ENCODE measurements at places on chromosomes 12 and 14.

DNA sequence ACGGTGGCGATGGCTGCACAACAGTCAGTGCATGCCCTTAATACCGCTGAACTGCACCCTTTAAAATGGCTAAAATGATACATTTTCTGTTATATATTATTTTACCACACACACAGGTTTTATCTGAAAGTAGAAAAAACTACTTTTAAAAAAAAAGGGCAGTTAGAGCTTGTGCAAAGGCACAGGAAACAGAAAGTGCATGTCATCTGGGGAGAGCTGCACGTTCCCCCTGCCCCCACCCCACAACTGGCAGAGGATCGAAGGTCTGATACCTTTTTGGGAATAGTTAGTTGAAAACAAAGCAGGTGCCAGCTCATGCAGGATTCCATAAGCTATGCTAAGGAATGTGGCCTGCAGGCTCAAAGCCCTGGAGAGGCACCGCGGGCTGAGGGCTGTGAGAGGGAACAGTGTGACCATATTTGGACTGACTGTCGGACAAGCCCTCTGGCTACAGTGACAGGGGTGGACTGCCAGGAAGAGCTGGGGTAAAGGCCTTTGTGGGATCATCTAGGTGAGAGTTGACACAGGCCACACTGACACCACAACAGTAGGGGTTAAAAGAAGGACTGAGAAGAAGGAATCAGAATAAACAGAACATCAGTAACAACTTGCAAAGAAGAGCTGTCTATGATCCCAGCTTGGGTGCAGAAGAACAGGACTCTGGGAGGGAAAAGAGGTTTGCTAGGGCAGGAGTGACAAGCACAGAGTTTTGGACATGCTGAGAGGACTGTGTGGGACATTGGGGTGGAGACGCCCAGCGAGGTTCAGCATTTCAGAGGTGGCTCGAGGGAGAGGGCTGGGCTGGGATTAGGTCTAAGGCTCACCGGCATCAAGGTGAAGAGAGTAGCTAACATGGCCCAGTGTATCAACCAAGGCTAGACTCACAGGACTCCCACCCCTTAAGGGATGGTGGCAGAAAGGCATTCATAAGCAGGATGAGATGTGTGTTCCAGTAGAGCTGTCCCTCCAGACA lies 54.6 kb downstream of the ACTN1 start:
- peak; percentile 62 for DNase-seq

DNA sequence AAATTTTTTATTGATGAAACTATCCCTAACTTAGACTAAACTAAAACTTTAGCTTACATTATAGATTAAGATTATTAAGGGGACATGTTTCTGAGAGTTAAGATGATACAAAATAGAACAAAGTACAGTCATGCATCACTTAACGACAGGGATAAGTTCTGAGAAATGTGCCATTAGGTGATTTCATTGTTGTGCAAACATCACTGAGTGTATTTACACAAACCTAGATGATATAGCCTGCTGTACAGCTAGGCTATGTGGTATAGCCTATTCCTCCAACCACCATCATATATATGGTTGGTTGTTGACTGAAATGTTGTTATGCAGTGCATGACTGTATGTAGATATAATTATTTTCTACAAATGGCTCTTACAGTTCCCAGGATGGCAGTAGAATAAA lies 46.5 kb downstream of the ATP6V1D start:
- DNase-seq = no peak

- DNase-seq = peak; percentile 67
Observed at GRCh38 chr12:12786706-12787601, 1.5 kb downstream of the APOLD1 start.

DNA sequence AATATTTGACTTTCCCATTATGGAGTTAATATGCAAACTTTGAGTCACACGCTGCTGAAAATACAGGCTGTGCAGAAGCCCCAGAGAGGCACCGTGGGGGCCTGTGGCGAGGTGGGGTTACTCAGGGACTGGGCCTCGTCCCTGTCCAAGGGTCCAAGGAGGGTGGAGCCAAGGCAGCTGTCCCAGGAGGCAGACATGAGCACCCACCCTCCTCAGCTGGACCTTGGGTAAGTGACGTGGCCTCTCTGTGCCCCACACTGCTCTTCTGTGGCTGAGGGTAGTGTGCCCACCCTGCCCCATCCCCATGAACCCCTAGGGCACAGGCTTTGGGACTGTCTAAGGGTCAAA lies 39.4 kb downstream of the FAM222A start:
- no peak for DNase-seq

DNA sequence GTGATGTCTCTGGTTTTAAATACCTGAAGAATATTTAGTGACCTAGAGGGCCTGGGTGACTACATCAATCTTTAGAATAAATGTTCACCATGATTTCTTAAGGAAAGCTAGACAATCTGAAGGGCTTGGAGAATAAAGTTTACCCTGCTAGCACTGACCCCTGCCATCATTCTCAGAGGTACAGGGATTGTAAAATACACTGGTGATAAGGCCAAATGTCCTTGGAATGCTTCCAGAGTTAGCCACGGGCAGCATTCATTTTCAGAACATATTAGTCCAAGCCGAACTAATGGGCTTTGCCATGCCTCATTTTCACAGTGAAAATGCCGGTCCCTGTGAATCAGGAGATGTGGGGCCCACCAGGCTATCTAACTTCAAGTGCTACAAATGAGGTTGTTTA lies 1381.7 kb upstream of the SEL1L start:
- DNase-seq = no peak

DNA sequence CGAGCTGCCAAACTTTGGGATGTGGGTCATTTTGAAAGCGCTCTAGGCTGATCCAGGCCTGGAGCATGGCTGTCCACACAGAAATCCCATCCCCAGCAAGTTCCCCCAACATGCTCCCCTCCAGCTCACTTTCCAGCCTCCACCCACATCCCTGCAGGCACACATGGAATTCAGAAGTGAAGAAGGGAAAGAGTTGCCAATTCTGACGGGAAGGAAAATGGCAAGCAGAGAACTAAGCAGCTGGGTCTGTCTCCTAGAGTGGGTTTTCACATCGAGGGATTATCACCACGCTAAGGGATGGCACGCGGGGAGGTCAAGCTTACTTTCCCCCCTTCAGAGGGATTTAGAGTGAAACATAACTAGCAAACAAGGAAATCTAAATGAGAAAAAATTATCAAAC lies 142.3 kb downstream of the RIMBP2 start:
- DNase-seq = no peak

- DNase-seq = peak; percentile 89
Observed at GRCh38 chr12:65590318-65590717, 234.0 kb upstream of the HMGA2 start.

DNA sequence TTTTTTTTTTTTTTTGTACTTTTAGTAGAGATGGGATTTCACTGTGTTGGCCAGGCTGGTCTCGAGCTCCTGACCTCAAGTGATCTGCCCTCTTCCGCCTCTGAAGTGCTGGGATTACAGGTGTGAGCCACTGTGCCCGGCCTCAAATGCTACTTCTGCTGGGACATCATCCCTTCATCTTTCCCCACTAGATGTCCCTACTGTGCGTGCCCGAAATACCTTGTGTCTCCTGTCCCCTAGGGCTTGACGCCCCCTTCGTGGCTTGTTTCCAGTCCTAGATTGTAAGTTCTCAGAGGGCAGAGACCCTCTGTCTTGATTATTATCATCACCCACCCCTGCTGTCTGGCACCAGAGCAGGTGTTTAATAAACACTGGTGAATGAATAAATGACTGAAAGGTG lies 14.9 kb downstream of the CCDC63 start:
- DNase-seq = no peak

- no peak for DNase-seq
Observed at GRCh38 chr14:20848955-20849570, 42.1 kb upstream of the RNASE3 start.

- no peak for DNase-seq
Observed at GRCh38 chr12:64232196-64232595, 10.1 kb upstream of the KICS2 start.

DNA sequence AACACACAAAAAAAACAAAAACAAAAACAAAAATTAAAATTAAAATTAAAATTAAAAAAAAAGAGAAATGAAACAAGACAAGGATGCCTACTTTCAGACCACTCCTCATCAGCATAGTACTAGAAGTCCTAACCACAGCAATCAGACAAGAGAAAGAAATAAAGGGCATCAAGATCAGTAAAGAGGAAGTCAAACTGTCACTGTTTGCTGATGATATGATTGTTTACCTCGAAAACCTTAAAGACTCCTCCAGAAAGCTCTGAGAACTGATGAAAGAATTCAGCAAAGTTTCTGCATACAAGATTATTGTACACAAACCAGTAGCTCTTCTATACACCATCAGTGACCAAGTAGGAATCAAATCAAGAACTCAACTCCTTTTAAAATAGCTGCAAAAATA lies 29.2 kb downstream of the ALG10 start:
- DNase-seq = no peak

DNA sequence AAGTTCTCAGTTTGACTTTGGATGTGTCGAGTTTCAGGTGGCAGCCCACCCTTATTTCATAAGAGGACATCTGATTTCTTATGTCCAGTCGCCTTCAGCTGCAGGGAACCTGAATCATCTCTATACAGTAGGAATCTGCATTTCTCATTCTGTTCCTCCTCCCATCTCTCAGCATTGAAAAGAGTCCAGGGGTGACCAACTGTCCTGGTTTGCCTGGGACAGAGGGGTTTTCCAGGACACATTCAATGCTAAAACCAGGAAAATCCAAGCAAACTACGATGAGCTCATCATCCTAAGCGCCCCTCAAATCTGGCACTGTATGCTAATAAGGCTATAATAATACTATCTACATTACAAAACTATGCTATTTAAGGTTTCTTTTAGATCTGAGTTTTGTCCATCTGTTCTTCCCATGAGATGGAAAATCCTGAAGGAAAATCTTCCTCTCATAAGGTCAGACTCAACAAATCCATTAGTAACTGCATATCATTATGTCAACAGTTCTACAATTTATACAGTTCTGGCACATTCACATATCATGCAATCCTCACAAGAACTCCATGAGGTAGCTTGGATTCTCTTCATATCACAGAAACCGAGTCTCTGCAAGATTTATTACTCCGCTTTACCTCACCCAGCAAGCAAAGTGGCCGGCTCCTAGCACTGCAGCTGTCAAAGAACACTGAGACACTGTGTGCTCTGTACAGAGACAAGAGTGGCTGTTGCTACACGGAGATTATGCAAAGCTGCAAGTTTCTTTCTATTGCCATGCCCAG lies 15.6 kb upstream of the CALM1 start:
- peak; percentile 29 for DNase-seq

GRCh38 chr12:121364683-121365121 lies 12.5 kb upstream of the ANAPC5 start:
- no peak for DNase-seq

DNA sequence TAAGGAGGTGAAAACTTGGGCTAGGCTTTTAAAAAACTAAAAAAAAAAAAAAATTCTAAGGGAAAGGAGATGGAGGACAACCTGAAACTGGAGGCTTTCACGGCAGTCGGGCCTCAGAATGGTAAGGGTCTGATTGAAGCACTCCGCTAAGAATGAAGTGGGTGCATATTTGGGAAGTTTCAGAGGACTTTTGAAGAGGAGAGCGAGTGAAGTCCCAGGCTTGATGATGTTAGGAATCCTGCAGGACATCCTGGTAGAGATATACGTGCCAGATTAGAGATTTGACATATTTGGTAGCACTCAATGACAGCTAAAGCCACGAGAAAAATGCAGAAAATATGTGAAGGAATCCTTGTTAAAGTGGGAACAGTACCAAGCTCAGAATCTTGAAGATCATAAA lies 186.2 kb downstream of the SNAPC1 start:
- DNase-seq = no peak

DNA sequence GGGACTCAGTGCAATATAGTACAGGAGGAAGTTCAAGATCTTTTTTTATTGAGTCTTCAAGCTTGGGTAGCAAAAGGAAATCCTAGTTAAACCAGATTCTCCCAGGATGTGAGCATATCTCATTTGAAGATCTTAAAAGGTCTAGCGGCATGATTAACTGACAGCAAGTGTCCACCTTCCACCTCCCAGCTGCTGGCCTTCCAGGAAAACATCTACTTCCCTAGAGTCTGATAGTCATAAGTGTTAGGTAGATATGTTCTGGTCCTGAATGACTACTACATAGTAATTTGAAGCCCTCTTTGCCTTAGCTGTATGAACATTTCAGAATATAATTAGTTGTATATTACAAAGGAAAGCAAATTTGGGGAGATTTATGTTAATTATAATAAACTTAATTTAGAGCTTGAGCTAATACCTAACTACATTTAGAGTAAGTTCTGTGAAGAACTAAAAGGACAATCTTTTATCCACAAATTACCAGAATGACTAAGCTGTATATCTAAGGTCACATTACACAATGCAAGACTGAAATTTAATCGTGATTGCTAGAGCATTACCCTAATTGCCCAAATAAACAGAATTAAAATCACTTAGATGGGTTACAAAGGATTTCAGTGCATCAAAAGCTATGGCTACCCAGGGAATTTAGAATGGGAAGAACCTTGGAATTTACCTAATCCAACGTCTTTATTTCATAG lies 9.9 kb downstream of the LGR5 start:
- DNase-seq = no peak

- no peak for DNase-seq
Observed at GRCh38 chr14:38210587-38211216, 3.0 kb downstream of the SSTR1 start.

GRCh38 chr14:35573911-35574310 lies 39.9 kb downstream of the INSM2 start:
- DNase-seq = no peak

DNA sequence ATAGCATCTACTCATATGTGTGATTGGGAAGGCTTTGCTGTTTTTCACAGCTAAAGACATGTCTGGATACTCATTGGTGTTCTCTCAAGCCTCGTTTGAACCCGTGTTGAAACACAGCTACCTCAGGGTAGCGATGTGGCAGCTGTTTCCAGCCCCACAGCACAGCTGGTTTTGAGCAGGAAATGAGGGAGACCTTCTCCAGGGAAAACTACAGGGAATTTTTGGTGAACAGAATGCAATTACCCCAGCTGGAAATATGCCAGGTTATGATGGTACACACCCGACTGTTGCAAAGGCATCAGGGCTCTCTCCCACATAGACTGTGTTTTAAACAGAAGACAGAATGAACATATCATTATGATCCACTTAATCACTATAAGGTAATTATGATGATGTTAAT lies 828.9 kb downstream of the VRK1 start:
- no peak for DNase-seq

DNA sequence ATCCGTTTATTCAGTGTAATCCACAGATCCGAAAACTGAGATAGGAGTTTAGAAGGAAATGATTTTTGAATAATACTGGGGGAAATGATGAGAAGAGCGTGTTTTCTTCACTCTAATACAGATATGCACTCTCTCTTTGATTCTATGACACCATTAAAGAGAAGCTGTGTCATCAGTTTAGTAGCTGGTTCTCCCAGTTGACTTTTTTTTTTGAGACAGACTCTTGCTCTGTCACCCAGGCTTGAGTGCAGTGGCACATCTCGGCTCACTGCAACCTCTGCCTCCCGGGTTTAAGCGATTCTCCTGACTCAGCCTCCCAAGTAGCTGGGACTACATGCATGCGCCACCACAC lies 48.4 kb upstream of the EML1 start:
- no peak for DNase-seq

GRCh38 chr12:12985817-12986408 lies 14.2 kb downstream of the HEBP1 start:
- peak; percentile 25 for DNase-seq

Measured in common myeloid progenitor, CD34-positive (primary cell).